ENCODE measurements at places on chromosomes 11 and 22.

GRCh38 chr11:86478348-86478747 lies 103.7 kb downstream of the CCDC81 start:
- no peak for DNase-seq

- no peak for DNase-seq
Measured at GRCh38 chr22:22847241-22847640, 40.4 kb upstream of the IGLL5 start.

DNA sequence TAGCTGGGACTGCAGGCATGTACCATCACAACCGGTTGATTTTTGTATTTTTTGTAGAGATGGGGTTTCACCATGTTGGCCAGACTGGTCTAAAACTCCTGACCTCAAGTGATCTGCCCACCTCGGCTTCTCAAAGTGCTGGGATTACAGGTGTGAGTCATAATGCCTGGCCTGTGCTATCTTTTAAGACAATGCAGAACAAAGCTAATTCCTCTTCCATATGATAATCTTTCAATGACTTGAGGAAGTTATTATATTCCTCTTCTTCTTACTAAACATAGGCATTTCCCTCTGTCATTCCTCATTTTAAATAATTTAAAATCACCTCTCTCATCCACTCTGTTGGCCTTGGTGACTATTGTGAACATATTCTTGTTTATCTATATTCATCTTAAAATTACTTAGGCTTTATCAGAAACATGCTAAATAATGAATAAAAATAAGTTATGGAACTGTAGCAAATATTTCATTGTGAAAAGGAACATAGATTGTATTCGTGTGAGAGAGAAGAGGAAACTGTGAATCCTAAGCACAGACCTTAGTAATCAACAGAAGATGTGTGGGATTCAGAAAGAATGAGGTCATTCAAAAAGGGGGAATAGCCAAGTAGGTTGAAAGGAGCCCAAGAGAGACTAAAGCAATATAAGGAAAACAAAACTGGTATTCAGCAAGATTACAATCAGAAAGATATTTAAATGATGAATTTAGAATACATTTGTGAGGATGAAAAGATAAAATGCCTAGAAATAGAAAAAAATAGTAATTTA lies 269.4 kb downstream of the TTC28 start:
- DNase-seq = no peak

DNA sequence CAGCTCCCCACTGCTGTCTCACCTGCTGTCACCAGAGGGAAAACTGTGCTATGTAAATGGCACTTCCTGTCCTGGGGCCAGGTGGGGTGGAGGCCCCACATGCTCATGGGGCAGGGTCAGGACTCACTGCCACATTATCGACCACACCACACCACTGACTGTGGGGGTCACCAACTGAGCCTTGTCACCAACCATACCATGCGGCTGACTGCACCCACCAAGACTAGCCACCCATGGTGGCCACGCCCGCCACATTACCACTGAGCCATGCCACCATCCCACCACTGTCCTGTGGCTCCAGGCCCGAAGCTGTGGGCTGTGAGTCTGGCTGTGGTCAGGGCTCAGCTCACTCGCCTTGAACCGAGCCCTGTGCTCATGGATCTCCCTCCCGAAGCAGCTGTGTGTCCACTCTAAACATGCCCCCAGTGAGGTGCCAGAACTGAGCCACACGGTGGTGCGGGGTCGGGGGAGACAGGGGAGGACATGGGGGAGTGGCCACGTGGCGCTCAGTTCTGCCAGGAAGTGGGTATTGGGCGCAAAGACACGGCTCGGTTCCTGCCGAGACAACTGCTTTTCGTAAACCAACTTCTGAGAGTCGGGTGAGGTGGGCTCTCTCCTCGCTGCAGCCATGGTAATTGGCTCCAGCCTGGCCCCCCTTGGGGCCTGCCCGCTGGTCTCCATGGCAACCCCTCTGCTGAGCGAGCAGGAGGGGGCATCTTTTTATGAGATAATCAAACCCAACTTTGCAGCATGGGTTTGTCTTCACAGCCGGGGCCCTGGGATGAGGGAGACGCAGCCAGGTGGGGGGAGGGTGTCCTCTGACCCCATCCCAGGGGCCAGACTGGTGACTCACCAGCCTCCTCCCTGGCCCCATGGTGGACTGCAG lies 23.2 kb downstream of the RTN4R start:
- no peak for DNase-seq

DNA sequence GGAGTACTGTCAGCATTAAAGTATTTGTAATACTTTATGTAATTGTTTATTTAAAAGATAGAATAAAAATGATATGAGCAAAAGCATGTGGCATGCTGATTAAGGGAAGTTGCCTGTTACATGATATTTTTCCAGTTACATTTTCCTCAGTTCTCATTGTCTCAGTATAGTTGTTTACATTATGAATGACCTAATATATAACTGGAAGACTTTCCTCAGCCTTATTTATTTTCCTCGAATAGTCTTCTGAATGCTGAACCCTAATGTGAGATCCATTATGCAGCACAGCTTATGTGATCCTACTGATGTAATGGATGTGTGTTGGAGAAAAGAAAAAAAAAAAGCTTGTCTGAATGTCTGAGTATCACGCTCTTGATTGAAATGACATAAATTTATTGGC lies 95.5 kb downstream of the LUZP2 start:
- DNase-seq = no peak

GRCh38 chr11:33618956-33619355 lies 81.7 kb downstream of the C11orf91 start:
- DNase-seq = no peak

- DNase-seq = no peak
Measured at GRCh38 chr11:48037709-48038468, 57.5 kb downstream of the PTPRJ start.

DNA sequence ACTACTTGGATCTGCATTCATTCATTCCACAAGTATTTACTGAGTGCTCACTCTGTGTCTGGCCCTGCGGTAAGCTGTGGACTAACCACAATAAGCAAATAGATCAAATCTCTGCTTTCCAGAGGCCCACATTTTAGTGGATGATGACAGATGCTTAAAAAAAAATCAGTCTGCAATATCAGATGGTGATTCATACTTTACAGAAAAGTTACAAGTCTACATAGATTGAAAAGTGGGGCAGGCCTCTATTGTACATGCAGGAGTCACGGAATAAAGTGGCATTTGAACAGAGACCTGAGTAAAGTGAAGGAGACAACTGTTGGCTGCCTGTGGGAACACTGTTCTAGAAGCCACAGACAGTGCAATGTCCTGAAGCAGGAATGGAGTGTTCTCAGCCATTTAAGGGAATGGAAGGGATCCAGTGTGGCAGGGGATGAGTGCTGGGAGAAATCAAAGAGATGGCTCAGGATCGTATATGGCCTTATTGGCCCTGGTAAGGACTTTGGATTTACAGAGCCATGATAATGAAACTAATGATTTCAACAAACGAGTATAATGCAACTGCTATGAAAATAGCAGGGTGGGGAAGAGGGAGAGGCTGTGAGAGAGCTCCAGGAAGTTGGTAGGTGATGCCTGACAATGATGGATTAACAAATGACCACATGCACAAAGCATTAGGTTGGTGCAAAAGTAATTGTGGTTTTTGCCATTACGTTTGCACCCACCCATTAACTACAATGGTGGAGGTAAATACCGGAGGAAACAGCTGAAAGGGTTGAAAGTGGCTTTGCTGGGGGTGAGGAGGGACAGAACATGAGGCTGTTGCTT lies 31.1 kb downstream of the TMEM45B start:
- peak; percentile 68 for DNase-seq

DNA sequence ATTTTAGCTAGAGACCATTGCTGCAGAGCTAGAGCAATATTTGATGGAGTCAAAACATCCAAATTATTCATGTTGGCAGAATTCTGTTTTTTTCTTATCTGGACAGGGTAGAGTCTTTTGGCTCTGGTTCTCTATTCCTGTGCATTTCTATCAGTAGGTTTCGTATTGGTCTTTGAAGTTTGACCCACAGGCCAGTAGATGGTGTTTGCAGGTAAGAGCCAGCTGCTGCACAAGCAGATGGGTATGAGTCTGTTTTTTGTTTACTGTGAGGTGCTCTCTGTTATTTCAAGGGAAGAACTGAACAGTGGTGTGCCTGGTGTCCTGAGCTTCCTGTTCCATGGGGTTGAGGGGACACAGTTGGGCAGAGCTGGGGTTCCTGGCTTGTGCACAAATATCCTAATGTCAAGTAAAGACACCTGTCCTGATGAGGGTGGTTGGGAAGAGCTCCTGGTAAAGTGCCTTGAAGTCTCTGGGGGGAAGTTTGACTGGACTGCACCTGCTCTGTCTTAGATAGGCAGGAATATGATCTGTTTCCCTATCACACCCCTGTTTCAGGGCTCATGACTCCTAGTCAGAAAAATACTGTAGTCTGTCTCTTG lies 34.0 kb upstream of the SLC22A25 start:
- peak; percentile 3 for DNase-seq

DNA sequence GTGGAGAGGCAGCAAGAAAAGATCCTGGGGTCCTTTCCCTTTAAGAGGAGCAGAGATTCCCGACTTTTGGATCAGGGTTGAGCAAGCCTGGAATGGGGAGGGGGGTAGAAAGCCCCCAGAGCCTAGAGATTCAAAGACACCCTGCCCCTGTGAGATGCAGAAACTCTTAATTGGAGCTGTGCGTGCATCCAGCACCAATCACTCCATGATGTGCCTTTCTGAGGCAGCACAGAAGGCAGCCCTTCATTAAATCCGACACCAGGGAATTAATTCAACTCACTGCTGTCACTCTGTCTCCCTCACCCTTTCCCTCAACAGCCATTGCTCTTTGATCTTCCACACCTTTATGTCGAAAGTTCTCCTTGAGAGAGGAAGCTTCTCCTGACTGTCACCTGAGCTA lies 43.0 kb downstream of the DSCAML1 start:
- DNase-seq = no peak

DNA sequence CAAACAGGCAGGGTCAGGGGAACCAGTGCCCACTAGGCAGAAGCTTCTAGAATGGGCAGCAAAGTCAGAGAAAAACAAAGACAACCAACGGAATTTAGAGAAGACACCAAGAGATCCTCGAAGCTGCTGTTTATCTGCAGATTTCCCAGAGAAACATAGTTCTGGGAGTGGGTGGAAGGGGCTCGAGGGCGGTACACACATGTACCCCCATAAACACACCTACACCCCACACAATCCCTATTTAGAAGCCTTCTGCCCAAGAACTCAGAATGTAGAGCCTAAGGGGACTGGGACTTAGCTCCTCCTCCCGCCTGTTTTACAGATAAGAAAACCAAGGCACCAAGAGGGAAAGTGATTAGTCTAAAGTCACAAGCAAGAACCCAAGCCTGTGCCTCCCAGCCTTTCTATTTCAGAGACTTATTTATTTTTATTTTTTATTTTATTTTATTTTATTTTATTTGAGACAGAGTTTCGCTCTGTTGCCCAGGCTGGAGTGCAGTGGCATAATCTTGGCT lies 6.4 kb downstream of the NPTXR start:
- DNase-seq = no peak
